ENCODE measurements at places on chromosomes 5 and 9.
A peak's percentile ranks its signal among the peaks of the same experiment; 100 is the strongest.

- H3K27ac ChIP-seq = no peak overlapping the region
- peaks cover 39% of the 10 kb centered on the region for H3K4me1 ChIP-seq
- H3K36me3 ChIP-seq = peaks cover 6% of the 10 kb centered on the region
- no peaks in the 10 kb centered on the region for H3K27me3 ChIP-seq
- H3K4me3 ChIP-seq = no peak overlapping the region
- DNase-seq = no peak
These were observed 75.1 kb downstream of the PAM start for GRCh38 chr5:102830241-102830640.

GRCh38 chr5:62431735-62432620, 19.4 kb downstream of the IPO11 start:
- no peak for DNase-seq
- no peak overlapping the region for H3K4me3 ChIP-seq
- H3K4me1 ChIP-seq = no peaks in the 10 kb centered on the region
- H3K36me3 ChIP-seq = no peaks in the 10 kb centered on the region
- H3K27ac ChIP-seq = no peak overlapping the region
- H3K27me3 ChIP-seq = no peaks in the 10 kb centered on the region

DNA sequence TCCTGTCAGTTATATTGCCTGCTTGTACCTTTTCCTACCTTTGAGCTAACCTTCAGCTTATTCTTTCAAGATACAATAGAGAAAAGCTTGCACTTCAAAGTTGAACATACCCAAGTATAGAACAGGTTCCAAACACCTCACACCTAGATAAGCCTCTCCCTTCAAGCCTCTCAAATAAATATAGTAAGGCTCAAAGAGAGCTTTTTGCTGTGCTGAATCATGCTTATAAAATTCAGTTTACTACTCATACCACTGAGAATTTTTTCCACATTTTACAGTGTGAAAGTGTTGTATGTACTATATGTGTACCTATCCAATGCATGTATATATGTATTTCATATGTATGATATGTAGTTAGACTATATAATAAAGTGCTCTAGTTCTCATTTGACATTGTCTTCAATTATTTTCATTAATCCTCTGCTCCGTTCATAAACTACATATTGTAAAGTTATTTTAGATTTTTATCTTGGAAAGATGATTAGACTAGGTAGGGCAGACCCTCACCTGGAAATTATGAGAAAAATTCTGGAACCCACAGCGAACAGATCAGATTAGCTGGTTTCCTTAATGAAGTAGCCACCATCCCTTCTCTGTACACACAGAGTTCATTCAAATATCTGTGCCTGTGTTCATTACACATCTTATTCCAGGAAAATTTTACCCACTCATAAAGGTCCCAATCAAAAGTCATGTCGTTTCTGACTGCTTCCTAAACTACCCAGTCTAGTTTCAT, 149.2 kb upstream of the RGMB start:
- H3K27ac ChIP-seq = no peak overlapping the region
- H3K27me3 ChIP-seq = no peaks in the 10 kb centered on the region
- H3K4me1 ChIP-seq = no peaks in the 10 kb centered on the region
- no peak overlapping the region for H3K4me3 ChIP-seq
- no peaks in the 10 kb centered on the region for H3K36me3 ChIP-seq

GRCh38 chr5:10376544-10376943, 23.0 kb downstream of the MARCHF6 start:
- peaks cover 43% of the 10 kb centered on the region for H3K4me1 ChIP-seq
- H3K36me3 ChIP-seq = peaks cover 13% of the 10 kb centered on the region
- no peak overlapping the region for H3K4me3 ChIP-seq
- H3K27me3 ChIP-seq = no peaks in the 10 kb centered on the region
- DNase-seq = no peak

GRCh38 chr5:128629157-128629556, 91.1 kb upstream of the FBN2 start:
- H3K4me1 ChIP-seq = no peaks in the 10 kb centered on the region
- no peak overlapping the region for H3K4me3 ChIP-seq
- H3K27me3 ChIP-seq = no peaks in the 10 kb centered on the region
- no peak for DNase-seq
- no peak overlapping the region for H3K27ac ChIP-seq
- no peaks in the 10 kb centered on the region for H3K36me3 ChIP-seq

DNA sequence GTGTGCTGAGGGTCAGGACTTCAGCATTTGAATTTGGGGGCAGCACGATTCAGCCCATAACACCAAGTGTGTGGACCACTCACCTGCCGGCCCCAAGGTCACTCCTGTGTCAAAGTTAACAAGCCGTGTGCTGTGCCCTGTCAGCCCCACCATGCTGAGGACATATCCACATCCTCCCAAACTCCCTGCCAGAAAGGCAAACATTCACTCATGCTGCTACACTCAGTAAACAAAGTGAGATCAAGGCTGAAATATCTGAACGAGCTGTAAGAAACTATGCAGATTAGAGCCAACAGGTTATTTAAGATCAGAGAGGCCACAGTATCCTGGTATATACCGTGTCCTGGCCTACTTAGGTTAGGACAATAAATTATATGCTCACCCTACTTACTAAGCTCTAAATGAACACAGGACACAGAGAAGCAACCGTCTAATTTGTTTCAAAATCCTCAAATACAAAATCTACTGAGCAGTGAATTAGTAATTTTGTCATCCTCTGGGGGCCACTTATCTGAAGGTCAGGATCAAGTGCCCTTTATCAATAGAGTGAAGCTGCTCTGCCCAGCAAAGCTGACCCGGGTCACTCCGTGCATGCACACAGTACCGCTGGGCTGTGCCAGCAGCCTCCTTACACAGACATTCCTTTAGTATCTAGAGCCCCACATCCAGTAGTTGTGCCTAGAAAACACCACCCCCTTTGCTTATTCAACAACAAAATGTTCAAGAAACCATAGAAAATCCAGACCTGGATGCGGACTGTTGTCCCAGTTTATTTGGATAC, 28.2 kb downstream of the RETREG1 start:
- peaks cover 19% of the 10 kb centered on the region for H3K4me1 ChIP-seq
- peaks cover 4% of the 10 kb centered on the region for H3K36me3 ChIP-seq
- no peak overlapping the region for H3K27ac ChIP-seq
- no peak for DNase-seq
- no peak overlapping the region for H3K4me3 ChIP-seq

DNA sequence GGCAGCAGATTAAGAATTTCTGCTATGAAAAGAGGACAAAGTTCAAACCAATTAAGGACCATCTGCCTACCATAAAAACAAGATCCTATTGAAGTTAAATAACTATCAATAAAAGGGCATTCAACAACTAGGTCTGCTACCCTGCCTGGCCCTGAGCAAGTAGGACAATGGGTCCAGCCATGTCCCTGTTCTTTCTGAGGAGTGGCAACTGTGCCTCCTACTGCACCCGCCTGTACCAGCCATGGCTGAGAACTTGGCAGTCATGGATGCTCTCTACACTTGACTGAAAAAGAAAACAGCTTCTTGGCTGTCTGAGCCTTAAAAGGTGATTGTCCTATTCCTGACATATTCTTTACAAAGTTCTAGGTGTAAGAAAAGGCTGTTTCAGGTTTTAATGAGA, 652.4 kb downstream of the PDE4D start:
- H3K36me3 ChIP-seq = no peaks in the 10 kb centered on the region
- no peak for DNase-seq
- peaks cover 18% of the 10 kb centered on the region for H3K4me1 ChIP-seq
- no peak overlapping the region for H3K4me3 ChIP-seq

DNA sequence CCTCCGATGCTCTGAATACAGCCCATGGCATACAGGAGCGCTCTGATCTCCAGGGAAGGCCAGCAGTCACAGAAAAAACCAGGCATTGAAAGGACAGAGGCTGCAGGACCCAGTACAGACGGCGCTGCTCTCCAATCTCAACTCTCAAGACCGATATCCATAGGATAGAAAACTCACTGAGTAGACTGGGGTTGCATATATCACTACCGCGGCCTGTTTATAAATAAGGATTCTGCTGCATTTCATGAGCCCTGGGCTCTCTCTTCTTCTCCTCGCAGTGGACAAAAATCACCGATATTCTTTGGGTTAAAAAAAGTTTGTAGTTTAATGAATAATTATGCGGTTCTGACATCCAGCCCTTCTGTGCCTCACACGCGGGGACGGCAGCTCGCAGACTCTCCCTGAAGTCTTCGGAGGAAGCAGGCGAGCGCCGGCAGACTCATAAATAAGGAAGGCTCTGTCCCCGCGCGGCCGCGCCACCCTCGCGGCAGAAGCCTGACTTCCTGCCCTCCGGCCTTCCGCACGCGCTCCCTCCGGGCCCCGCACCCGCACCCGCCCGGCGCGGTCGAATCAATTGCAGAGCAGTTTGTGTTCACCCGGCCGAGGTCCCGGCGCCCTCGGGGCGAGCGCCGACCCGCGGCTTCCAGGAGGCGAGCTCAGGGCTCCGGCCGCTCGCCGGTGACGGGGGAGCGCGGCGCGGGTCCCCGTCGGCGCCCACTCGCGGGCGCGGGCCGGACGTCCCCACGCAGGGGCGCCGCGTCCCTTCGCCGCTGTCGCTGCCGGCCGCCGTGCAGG, at the start of gene FAM78A:
Gene FAM78A (minus strand): TSS at position 417 of the 795 bp plus-strand sequence. CDS start 331 bp downstream, at position 86.
- peak within 1 kb of the TSS; percentile 100 for H3K4me3 ChIP-seq
- H3K27me3 ChIP-seq = peaks cover 5% of the 10 kb centered on the region
- DNase-seq = no peak
- H3K27ac ChIP-seq = peak within 1 kb of the TSS; percentile 99
- H3K4me1 ChIP-seq = peaks cover 37% of the 10 kb centered on the region

DNA sequence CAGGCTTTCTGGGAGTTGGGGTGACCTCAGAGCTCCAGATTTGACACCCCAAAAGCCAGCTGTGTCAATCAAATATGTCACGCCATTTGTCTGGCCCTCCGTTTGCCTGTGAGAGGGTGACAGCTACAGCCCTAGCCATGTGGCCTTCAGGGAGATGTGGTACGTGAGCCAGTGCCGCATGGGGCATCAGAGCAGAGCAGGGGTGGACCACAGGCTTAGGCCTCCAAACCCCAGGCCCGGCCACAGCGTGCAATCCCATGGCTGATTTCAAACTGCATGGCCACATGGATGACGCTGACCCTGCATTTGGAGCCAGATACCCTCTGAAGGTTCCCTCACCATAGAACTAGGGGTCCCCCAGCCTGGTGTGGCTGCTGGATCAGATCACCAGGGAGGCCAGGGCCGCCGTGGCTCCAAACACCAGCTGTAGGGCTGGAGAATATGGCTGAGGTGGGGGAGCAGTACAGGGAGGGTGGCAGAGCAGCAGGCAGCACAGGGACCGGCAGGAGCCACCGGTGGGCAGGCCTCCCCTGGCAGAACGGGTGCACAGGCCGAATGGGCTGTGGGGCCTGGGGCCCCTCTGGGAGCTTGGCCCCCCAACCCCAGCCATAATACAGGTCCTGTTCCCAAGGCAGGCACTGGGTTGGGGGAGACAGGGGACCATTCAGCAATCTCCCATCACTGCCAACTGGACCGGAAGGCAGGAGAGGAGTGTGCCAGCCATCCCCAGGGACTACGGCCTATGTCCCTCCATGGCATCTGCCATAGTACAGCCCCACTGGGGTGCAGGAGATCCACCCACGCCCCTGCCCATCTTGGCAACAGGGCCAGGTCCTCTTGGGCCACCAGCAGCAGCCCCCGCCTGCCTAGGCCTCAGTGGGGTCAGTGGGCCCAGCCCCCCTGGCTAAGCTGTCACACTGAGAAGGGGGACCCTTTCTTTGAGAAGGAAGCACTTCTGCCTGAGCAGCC, 1.5 kb downstream of the SAPCD2 start:
- peak overlapping the region; percentile 69 for H3K4me3 ChIP-seq
- peaks cover 4% of the 10 kb centered on the region for H3K36me3 ChIP-seq
- H3K27ac ChIP-seq = no peak overlapping the region
- no peak for DNase-seq

GRCh38 chr9:100222674-100223073, 123.6 kb downstream of the INVS start:
- peaks cover 12% of the 10 kb centered on the region for H3K4me1 ChIP-seq
- H3K4me3 ChIP-seq = no peak overlapping the region
- H3K27ac ChIP-seq = no peak overlapping the region
- peaks cover 9% of the 10 kb centered on the region for H3K36me3 ChIP-seq
- no peaks in the 10 kb centered on the region for H3K27me3 ChIP-seq

GRCh38 chr5:170848033-170848432, 13.8 kb upstream of the RANBP17 start:
- H3K36me3 ChIP-seq = no peaks in the 10 kb centered on the region
- H3K27ac ChIP-seq = no peak overlapping the region
- no peak for DNase-seq
- H3K4me3 ChIP-seq = no peak overlapping the region
- no peaks in the 10 kb centered on the region for H3K4me1 ChIP-seq

DNA sequence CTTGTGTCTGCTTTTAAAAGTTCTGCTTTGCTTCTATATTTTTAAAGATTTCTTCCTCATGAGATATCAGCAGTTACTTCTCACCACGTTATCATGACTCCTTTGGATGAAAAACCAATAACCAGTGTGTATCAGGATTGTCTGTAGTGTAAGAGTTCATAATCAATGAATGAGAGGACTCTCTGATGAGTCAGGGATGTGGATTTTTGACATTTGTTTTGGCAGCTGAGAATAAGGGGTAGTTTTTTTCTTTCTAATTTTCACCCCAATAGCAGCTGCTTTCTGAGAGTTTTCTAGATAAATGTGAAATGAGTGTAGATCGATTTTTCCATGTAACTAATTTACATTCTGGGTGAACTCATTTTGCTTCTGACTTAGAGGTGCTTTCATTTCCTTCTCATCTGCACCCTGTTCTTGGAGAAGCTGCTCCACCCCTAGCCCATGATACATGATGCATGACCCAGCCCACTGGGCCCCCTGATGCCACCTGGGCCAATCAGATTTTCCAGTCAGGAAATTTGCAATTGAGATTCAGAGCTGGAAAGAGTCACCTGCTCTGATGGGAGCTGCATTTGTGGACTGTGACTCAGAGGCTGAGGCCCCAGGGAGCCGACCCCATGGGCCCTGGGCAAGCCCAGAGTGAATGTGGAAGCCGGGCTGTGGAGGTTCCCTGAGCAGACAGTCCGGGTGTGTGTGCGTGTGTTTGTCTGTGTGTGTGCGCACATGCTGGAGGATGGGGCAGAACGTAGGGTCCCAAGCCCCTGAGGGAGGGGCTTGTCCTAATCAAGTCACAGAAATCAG, 159.3 kb downstream of the RGS3 start:
- peaks cover 47% of the 10 kb centered on the region for H3K4me1 ChIP-seq
- H3K27ac ChIP-seq = peak overlapping the region; percentile 93
- peak overlapping the region; percentile 43 for H3K4me3 ChIP-seq
- peak; percentile 18 for DNase-seq

GRCh38 chr5:11289733-11290132, 528.7 kb upstream of the DAP start:
- H3K27me3 ChIP-seq = peaks cover 4% of the 10 kb centered on the region
- no peaks in the 10 kb centered on the region for H3K36me3 ChIP-seq
- no peak overlapping the region for H3K4me3 ChIP-seq
- no peak for DNase-seq

DNA sequence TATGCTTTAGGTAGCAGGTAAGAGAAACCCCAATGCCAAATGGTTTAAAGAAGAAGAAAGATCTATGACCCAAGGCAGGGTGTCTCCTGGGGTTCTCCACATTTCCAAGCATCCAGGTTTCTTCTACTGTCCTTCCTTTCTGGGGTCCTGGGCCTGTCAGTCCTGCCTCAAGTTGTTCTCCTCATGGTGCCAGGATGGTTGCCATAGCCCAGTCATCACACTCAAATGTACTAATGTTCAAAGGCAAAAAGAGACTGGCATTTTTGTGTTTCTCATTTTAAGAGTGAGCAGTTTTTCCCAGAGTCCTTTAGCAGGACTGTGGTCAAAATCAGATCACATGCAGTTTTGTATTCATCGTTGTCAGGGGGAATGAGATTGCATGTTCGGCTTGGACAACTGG, 59.9 kb upstream of the BOD1 start:
- H3K27ac ChIP-seq = no peak overlapping the region
- no peak overlapping the region for H3K4me3 ChIP-seq
- H3K36me3 ChIP-seq = no peaks in the 10 kb centered on the region
- DNase-seq = no peak
- no peaks in the 10 kb centered on the region for H3K4me1 ChIP-seq
